Gastroesophageal sphincter (tissue), 4 donors: ENCODE measurements at places on chromosomes 1 and 21.
A peak's percentile ranks its signal among the peaks of the same experiment; 100 is the strongest.

GRCh38 chr1:179143322-179143721, 61.5 kb downstream of the TOR3A start:
- ATAC-seq: peak; percentile 81

GRCh38 chr1:85282424-85282823, 6.0 kb upstream of the BCL10 start:
- no peak for ATAC-seq

- no peak for ATAC-seq
These were observed 34.9 kb downstream of the CDC14A start for GRCh38 chr1:100387209-100387608.

- no peak for ATAC-seq
These were observed 7.1 kb downstream of the PUSL1 start for GRCh38 chr1:1315435-1315954.

- ATAC-seq: no peak
These were observed 483 bp downstream of the TCEANC2 start for GRCh38 chr1:54053745-54054437.

GRCh38 chr1:226952118-226952441, 12.0 kb downstream of the COQ8A start:
- no peak for ATAC-seq

DNA sequence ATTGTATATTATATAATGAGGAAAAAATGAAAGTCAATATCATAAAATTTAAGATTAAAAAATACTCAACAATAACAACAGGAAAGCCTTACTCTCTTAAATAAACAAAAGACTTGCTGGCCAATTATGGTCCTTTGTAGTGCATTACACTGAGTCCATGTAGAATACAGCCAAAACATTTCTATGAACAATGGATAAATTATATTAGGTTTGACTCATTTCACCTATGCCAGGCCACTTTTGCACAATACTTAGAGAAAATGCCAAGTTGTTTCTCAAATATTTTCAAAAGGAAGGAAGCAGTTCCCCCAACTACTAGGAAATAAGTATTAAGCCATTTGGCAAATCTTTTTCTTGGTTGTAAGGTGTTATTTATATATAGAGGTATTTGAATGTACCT, 19.8 kb upstream of the UCK2 start:
- ATAC-seq: no peak

- no peak for ATAC-seq
These were observed 80.1 kb upstream of the ZC3H11B start for GRCh38 chr1:219692981-219693380.

DNA sequence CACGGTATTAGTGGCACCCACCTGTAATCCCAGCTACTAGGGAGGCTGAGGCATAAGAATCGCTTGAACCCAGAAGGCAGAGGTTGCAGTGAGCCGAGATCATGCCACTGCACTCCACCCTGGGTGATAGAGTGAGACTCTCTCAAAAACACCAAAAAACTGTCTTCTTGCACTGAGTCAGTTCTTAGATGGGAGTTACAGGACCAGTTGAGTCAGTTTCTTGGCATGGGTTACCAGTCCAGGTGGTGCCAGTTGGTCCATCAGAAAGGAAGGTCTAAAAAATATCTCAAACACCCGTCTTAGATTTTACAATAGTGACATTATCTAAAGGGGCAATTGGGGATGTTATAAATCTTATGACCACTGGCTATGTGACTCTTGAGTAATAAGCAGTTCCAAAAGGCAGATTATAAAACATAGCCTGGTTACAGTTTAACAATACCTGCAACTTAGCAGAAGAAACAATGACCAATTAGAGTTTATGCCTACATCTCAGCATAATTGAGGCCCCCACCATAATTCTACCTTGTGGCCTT, 206.9 kb upstream of the FGGY start:
- ATAC-seq: no peak

DNA sequence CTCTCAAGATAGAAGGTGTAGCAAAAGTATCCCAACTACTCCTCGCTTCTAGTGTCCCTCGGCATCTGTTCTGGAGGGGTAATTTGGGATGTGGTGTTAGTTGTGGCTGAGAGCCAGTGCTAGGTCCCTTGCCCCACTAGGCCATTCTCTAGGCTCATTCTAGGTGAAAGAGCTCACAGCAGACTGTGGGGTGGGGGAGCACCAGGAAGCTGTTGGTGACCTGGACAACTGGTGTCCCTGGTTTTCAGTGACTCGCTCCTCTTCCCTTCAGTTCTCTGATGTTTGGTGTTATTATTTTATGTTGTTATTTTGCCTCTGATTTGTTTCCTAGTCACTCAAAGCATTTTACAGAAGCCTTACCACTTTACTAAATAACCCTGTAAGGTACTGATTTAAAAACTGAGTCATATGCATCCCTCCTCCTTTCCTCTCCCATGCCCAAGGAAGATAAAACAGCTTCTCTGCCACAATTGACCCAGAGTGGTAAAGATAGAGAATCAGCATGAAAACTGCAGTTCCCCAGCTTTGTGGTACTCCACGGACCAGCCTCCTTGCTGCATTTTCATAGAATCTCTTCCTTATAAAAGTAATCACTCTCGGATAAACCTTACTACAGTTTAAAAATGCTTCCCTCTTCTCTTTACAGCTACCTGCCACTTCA, 14.1 kb downstream of the DYRK3 start:
- ATAC-seq: no peak

GRCh38 chr1:106780066-106780465, 276.4 kb upstream of the PRMT6 start:
- no peak for ATAC-seq

DNA sequence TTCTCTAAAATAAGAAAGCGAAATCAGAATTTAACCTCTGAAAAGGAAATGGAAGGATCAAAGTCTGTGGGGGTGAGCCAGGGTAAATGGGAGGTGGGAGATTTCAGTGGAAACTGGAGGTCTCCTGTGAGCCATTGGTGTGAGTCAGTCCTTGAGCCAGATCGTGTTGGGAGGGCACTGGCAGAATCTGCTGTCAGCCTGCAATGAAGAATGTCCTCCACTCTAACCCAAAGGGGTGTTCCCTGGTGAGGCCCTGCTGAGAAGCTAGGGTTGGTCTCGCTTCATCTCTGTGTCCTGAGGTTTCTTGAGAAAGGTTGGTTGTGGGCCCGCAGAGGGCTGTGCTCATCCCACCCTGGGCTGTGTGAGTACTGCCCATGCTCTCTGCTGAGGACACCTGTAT, 2.4 kb downstream of the QSOX1 start:
- no peak for ATAC-seq

DNA sequence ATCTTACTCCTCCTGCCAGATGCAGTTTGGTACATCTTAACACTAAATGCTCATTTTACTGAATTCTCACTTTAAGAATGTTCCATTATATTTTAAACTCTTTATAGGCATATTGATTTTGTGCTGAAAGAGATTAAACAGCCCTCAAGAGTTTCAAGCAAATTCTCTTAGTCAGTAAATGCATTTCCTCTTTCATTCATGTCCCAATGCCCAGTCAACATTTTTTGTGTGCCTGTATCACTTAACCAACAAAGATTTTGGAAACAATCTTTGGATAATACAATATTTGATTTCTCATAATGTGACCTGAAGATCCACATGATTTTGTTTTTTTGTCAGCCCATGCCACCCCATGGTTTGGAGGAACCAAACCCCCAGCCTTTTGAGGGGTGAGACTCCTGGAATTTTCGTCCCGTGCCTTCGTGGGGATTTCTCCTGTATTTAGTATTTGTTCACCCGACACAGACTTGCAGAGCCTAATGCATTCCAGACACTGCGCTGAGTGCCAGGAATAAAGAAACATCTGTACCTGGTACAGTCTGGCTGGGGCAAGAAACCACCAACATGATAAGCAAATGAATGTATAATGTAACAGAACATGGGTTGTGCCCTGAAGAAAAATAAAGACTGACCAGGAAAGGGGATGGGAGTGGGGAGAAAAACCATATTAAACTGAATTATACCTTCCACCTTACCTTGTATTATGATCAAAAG, 47.1 kb upstream of the ETS2 start:
- ATAC-seq: no peak

DNA sequence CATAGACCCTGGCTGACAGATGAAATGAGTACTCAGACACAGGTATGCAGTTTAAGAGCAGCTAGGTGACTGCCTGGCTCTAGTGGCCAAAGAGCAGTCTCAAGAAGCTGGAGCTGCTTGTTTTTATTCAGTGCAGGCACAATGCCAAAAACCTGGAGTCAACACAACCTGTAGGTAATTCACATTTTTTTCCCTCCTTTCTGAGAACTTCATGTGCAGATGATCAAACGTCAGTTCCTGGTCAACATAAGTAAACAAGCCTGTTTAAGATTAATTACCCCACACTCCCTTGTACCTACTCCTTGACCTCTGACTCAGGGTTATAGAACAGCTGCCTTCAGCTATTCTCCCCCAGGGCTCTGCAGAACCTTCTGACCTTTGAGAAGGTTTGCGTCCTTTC, 17.3 kb upstream of the ACADM start:
- no peak for ATAC-seq

DNA sequence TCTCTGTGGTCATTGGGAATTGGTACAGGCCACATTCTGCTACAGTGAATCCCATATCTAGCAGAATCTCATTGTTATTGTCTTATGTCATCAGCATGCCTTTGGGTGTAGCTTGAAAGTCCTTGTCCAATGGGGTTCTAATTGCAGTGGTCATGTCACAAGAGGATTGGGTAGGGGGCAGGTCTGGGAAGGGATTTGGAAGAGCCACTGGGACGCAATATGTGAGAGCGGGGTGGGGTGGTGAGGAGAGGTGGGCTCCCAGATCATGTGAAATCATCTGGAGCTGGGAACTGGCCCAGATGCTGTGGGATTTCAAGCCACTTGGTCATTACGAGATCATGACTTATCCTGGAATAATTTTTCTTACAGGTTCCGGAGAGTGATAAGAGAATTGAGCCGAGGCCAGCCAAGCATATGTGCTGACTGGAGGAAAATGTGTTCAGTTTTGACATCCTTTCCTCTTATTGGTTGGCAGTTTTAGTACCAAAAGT, 16.3 kb downstream of the CNIH3 start:
- no peak for ATAC-seq

DNA sequence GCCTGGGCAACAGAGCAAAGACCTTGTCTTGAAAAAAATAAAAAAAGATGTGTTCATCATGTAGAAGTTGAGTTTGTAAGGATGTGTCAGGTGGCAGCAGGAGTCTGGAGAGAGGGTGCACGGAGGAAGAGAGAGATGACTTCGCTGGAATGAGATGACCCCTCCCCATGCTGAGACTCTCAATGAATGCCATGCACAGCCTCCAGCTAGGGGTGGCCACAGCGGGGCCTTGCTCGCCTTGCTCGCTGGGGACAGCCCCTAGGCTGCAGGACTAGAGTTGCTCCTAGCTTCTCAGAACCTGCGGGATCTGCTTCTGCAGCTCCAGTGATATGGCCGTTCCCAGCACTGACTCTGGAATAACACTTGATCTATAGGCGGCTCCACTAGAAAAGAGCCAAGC, 6.6 kb upstream of the C2CD2 start:
- ATAC-seq: no peak

- no peak for ATAC-seq
These were observed 195.1 kb downstream of the PTPRC start for GRCh38 chr1:198833706-198834503.
